HAP-1 (cell line): ENCODE measurements at places on chromosomes 3 and 15.

DNA sequence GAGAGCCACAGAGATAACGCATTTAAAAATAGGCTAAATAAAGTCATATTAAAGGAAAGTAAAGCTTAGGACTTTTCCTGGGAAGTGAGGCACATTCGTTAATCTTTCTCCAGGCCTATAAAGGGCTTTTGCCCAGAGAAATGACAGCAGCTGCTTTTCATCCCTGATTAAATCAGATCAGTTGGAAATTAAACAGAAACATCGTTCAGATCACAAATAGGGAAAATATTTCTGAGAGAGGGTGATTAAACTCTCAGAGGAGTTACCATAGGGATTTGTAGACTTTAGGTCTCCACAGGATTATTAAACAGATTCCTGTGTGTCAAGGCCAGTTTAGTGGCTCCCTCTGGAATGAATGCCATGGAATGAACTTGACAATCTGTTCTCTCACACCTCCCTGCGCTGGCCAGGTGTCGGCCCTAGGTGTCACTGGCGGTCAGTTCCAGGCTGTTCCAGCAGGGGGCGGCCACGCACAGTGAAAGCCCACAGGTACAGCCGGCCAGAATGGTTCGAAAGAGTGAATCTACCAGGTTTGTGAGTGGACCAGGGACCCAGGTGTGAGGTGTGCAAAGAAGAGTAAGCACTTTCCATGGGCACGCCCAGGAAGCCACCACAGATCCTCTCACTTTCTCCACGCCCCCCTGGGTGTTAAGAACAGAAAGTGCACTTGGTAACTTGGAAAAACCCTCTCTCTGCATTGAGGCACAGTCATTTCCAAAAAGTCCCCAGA is 253.0 kb upstream of the RASGRP1 start:
- peak; percentile 38 for DNase-seq

- no peak for DNase-seq
Observed at GRCh38 chr3:186772281-186772694, 11.1 kb upstream of the EIF4A2 start.

DNA sequence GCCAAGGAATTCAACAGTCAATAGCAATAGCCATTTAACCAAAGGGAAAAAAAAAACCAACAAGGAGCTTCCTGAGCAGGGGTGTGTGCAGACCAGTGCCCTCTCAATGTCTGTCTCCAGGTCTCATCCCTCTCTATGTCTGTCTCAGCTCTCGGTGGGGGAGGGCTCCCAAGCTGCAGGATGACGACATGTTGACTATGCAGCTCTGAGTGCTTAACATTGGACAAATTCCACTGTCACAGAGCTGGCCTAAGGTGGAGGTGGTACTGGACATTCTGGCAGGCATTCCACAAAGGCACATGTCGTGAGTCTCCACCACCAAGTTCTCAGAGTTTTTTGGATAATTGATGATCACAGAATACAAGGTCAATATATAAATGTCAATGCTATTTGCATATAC is 2.0 kb upstream of the CAPN7 start:
- no peak for DNase-seq

GRCh38 chr3:12934431-12934830 is 93.1 kb upstream of the RPL32 start:
- DNase-seq, result no peak

DNA sequence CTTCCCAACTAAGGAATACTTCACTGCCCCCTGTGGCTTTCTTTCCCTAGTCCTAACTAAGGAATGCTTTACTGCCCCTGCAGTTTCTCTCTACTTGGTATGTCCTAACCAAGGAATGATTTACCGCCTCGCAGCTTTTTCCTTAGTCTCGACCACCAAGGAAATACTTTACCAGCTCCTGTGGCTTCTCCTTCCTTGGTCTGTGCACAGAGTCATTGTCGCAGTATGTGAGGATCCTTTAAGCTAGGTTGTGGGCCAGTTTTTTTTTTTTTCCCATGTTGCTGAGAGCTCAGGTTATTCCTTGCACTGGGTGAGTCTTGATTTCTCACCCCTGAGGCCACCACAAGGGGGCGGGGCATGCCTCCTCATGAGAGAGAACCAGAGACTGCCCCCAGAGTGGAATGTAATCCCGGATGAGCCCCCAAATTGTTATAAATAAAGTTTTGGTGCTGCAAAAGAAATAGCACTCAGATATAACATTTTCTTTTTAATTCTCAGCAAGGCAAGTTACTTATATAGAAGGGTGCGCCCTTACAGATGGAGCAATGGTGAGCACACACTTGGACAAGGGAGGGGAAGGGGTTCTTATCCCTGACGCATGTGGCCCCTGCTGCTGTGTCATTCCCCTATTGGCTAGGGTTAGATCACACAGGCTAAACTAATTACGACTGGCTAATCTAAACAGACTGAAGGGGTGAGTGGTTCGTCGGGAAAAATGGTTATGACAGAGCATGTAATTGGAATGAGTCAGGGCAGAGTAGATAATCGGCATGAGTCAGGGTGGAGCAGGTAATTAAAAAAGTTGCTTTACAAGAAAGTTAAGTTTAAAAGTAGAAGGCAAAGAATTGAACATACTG is 27.0 kb downstream of the NDUFB4 start:
- no peak for DNase-seq

GRCh38 chr3:43086460-43087165 is 19.3 kb downstream of the POMGNT2 start:
- DNase-seq, result no peak

DNA sequence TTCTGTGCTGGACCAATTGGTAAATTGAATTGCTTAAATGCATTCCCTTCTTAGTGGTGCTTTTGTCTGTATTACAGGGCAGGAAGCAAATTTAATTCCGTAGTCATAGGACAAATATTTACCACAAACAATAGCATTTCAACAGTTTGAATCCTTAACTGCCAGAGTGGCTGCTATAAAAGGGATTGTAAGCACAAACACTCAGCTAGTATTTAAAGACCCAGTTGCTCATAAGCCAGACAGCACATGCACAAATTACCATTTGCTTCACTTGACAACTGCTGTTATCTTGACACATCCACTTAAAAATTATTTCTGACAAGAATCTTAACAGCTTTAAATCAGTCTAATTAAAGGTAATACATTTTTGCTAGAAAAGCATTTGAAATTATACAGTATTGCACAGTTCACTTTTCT is 490.2 kb upstream of the ADAMTS9 start:
- no peak for DNase-seq

GRCh38 chr15:85307687-85308045 is 72.7 kb upstream of the AKAP13 start:
- no peak for DNase-seq

GRCh38 chr15:29747837-29748417 is 74.3 kb downstream of the TJP1 start:
- no peak for DNase-seq

GRCh38 chr15:69954666-69955065 is 143.1 kb downstream of the TLE3 start:
- DNase-seq, result no peak

DNA sequence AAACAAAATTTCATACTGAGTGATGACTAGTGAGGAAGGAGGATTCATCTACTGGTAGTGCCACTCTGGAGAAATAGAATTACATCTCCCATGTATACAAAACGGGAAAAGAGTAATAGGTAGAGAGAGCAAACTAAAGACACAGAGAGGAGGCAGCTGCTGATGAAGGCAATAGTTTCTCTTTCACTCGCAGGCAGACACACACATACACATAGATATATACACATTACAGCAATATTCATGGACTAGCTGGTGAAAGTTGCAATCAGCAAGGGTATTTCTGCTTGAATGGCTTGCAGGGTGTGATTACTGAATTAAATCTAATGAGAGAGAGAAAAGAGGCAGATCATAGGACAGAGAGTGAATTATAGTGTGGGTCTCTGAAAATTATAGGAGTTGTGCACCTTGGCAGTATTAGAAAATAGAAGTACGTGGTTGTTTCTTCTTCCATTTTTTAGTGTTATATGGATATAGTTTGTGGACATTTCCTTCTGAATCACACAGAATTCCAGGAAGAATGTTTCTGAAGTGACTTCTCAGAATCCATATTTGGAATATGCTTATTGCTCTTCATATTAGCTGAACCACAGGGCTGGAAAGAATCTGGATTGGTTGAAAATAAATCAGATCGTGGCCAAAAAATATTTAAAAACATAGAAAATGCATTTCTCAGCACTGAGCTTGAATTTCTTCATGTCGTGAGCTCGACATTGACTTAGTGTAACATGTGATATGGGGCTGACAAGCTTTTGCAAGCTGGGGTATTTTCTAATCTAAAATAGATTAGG is 991.2 kb downstream of the TUSC7 start:
- DNase-seq, result no peak

GRCh38 chr3:193722566-193722965 is 129.6 kb downstream of the OPA1 start:
- DNase-seq, result no peak

GRCh38 chr3:49397470-49397869 is 14.3 kb downstream of the RHOA start:
- peak; percentile 51 for DNase-seq

GRCh38 chr3:42070089-42070488 is 21.1 kb upstream of the TRAK1 start:
- no peak for DNase-seq
